Breast epithelium (tissue), 4 donors: ENCODE measurements at places on chromosomes 12 and 14. TPM values are rescaled to one million over a fixed set of nuclear protein-coding genes. Genes with fewer than 3 reads are reported as not detected.

The NGB gene
- total RNA-seq = not detected

The LBHD2 gene
- not detected for total RNA-seq

The SIX6 gene
- total RNA-seq = not detected

The OASL gene
- 1.0 TPM for total RNA-seq

The CLEC9A gene
- total RNA-seq = not detected

The AICDA gene
- total RNA-seq = not detected

The PRH2 gene
- not detected for total RNA-seq

- DNase-seq = no peak
These were observed 207.5 kb upstream of the RTL1 start for GRCh38 chr14:101110729-101111619.

DNA sequence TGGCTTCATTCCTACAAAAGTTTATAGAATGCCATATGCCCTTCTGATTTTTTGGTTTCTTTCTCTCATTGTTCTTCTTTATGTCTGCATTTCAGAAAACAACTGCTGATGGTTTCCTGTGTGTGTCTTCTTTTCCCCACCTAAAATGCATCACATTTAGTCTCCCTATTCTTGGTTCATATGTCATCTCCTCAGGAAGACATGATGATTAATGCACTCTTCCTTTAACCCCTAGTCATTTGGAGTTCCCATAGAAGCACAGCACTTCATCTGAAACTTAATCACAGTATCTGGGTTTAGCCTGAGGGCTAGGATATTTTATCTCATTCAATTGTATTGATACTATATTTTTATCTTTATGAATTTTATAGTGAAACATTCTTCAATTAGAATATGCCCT lies 21.5 kb downstream of the GNPNAT1 start:
- no peak for DNase-seq

DNA sequence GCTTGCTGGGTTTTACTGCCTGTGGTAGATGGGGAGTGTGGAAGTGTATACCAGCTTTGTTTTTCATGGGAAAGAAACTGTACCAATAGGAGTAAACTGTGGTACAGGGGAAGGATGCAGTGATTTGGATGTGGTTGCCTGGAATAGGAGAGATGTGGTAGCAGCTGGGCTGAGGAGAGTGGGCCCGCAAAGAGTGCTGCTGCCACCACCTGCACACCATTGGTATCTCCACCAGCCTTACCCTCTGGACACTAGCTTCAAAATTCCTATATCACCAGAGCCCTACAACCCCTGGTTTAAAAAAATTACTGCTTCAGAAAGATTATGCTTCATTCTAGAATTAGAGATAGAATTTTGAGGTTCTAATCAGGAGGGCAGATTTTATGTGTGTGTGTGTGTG lies 53.6 kb downstream of the AKAP6 start:
- DNase-seq = no peak

DNA sequence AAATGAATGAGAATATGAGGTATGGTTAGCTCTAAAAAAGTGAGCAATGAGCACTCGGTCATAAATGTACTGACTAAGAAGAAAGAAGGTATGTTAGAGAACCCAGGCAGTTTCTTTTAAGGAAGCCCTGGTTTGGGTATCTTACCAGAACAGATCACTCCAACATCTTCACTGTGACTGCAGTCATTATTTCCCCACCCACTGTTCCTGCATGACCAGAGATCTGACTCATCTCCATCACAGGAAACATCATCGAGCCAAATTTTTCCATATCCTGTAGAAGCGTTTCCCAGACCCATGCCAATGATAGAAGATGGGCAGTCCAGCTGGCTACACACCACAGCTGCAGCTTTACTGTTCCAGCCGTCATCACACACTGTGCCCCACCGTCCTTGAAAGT lies 48.0 kb downstream of the CD163L1 start:
- DNase-seq = no peak

- DNase-seq = no peak
These were observed 16.9 kb downstream of the DHRS2 start for GRCh38 chr14:23653051-23653450.

DNA sequence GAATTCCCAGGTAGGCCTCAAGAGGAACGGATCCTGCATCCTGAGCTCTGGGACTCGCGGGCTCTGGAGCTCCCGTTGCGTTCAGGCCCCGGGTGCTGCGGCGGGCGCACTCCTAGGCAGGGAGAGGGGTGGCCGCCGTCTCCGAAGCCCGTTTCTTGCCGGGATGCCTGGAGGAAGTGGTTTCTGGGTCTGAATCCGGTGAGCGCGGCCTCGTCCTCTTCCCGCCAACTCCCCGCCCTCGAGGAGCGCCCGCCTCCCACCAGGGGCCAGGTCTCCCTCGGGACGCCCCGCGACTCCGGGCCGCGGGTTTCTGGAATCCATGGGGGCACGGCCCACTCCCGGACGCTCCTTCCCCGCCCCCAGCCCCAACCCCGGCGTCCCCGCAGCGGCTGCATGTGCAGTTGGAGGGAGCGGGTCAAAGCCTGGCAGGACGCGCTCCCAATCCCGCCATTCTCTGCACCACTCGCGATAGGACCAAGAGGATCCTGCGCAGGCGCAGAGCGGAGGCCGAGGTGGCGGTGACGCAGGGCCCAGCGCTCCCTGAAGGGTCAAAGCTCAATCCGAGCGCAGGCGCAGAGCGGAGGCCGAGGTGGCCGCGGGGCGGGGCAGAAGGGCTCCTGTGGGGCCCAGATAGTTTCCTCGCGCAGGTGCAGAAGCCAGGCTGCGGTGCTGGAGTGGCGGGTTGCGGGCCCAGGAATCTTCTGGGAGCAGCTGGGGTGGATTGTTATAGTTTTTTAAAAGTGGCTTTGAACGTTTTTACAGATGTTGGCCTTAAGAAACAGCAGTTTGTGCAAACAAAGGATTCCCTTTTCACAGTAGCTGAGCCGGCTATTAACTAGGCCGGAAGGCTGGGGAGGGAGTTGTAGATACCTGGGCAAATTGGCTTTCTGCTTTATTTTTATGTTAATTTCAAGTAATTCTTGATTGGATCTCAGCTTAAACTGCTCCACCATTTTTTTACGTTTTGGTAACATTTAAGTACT lies 796.4 kb downstream of the AACS start:
- DNase-seq = no peak

DNA sequence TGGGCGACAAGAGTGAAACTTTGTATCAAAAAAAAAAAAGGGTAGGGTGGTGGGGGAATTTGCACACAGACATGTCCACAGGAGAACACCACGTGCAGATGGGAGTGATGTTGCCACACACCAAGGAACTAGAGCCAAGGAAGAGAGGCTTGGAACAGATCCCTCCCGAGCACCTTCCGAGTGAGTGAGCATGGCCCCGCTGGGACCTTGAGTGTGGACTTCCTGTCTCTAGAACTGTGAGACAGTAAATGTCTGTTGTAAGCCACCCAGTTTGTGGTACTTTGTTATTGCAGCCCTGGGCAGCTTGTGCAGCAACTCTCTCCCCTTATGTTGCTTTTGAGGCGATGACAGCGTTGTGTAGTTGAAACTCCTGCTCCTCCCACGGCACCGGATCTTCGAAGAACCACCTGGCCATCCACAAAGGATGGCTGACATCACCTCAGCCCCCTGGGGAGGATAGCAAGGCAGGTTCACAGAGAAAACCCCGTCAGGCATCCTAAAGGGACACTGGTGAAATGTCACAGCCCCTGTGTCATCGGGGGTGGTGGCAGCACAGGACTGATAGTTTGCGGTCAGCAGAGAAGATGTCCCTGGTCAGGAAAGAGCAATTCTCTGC lies 54.7 kb upstream of the PLEKHG3 start:
- no peak for DNase-seq

- no peak for DNase-seq
These were observed 1.7 kb downstream of the ATF7 start for GRCh38 chr12:53624458-53624857.

- DNase-seq = no peak
These were observed 41.7 kb upstream of the OR5AU1 start for GRCh38 chr14:21197418-21198205.

DNA sequence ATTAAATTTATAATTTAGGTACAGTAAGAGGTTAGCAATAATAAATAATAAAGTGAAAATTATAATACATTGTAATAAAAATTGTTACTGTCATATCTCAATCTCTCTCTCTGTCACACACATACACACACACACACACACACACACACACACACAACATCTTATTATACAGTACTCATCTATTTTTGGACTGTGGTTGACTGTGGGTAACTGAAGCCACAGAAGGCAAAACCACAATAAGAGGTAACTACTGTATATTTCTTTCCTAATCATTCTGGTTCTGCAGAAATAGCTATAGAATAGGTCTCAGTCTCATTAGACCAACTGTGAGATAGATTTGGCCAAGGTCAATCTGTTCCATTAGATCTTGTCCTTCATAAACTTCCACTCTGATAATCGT lies 33.1 kb upstream of the PTPRO start:
- DNase-seq = no peak

DNA sequence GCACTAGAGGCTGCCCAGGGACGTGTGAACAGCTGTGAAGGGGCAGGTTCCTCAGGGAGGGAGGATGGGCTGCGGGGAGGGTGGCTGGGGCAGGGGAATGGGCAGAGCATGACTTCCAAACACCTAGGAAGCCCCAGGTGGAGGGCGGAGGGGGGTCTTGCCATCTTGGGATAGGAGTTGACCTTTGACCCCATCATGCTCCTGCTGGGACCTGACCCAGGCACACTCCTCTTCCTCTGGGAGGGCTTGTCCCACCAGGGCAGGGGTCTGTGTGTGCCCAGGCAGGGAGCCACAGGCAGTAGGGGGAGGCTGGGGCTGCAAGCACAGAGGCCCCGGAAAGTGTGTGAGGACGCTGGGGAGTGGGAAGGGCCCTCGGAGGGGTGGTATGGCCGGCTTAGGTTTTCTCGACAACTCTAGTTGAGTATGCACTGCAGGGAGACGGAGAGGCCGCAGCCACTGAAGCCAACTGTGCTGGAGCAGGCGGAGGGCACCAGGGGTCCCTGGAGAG lies 3.3 kb upstream of the ANKRD9 start:
- DNase-seq = no peak
